NCI-H460 (cell line): ENCODE measurements at places on chromosomes 2 and 18. TPM values are rescaled to one million over a fixed set of nuclear protein-coding genes. Genes with fewer than 3 reads are reported as not detected.

SIGLEC15 gene
- not detected in 2 replicates for total RNA-seq

RTKN gene
- 12.3 and 15.7 TPM in 2 replicates for total RNA-seq

LIMS4 gene
- total RNA-seq: not detected in 2 replicates

MYCN gene
- 0.12 TPM in 1 of 2 replicates, not detected in the other for total RNA-seq

SH3YL1 gene
- total RNA-seq: 22.5 and 25.7 TPM in 2 replicates

IL37 gene
- 0.75 TPM in 1 of 2 replicates, not detected in the other for total RNA-seq

DRC1 gene
- total RNA-seq: 0.46 TPM in 1 of 2 replicates, not detected in the other

POTEI gene
- not detected in 2 replicates for total RNA-seq

PLGLB1 gene
- total RNA-seq: 0.92 TPM in 1 of 2 replicates, not detected in the other

MAP3K20 gene
- 49.6 and 54.6 TPM in 2 replicates for total RNA-seq

UPP2 gene
- not detected in 2 replicates for total RNA-seq
